ENCODE measurements at places on chromosomes 6 and 20.

DNA sequence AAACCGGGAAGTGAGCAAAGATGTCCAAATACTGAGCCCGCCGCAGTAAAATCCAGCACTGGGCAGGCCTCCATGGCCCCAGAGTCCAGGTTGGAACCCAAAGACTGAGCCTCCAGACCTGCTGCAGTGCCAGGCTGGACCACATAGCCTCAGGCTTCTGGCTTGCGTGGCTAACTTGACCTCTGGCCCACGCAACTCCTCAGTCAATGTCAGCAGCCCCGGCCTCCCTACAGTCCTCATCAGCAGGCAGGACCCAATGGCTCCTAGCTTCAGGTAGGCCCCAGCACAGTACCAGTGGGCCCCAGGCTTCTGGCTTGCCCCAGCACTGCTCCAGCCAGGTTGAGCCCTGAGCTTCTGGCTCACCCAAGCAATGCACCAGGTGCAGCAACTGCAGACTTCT lies 245.1 kb upstream of the AFDN start:
- DNase-seq: no peak

GRCh38 chr20:3238616-3239025 lies 369 bp downstream of the SLC4A11 start:
- DNase-seq: no peak

- DNase-seq: no peak
Observed at GRCh38 chr6:129565366-129565765, 144.6 kb downstream of the ARHGAP18 start.

DNA sequence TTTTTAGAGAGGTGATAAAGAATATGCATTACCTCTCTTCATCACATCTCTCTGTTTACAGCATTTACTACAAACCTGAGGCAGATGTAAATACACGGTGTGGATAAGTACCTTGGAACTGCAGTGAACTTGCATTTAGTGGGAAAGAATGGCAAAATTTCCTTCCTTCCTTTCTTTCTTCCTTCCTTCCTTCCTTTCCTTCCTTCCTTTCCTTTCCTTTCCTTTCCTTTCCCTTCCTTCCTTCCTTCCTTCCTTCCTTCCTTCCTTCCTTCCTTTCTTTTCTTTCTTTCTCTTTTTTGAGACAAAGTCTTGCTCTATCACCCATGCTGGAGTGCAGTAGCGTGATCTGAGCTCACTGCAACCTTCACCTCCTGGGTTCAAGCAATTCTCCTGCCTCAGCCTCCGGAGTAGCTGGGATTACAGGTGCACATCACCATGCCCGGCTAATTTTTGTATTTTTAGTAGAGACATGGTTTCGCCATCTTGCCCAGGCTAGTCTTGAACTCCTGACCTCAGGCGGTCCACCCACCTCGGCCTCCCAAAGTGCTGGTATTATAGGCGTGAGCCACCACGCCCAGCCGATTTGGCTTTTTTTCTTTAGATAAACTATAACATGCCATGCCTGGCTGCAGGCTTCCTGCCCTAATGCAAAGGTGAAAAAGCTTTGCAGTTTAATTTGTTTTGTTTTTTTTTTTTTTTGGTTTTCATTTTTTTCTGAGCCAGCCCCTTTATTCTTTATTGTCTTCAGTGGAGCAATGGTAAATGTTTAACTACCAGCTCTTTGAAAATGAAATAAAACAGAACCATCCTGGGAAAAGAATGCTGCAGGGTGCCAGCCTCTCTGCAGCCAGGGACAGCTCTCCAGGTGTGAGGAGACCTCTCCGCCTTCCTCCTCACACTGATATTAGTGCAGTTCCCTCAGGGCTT lies 64.2 kb upstream of the NEDD9 start:
- DNase-seq: no peak

- DNase-seq: peak; percentile 16
Observed at GRCh38 chr20:46367967-46368901, 38.2 kb downstream of the ELMO2 start.

- peak; percentile 78 for DNase-seq
Observed at GRCh38 chr6:27019651-27020552, 227.6 kb upstream of the PRSS16 start.

GRCh38 chr6:9461188-9461587 lies 953.7 kb downstream of the TFAP2A start:
- no peak for DNase-seq

- DNase-seq: no peak
Observed at GRCh38 chr6:135520781-135521180, 23.2 kb upstream of the AHI1 start.

- no peak for DNase-seq
Observed at GRCh38 chr6:38460186-38460585, 179.5 kb downstream of the BTBD9 start.

GRCh38 chr20:46202766-46203509 lies 84.8 kb downstream of the CD40 start:
- no peak for DNase-seq

Measured in kidney epithelial cell (primary cell).